ENCODE measurements at places on chromosomes 2 and 18. TPM values are rescaled to one million over a fixed set of nuclear protein-coding genes. Genes with fewer than 3 reads are reported as not detected.

DNA sequence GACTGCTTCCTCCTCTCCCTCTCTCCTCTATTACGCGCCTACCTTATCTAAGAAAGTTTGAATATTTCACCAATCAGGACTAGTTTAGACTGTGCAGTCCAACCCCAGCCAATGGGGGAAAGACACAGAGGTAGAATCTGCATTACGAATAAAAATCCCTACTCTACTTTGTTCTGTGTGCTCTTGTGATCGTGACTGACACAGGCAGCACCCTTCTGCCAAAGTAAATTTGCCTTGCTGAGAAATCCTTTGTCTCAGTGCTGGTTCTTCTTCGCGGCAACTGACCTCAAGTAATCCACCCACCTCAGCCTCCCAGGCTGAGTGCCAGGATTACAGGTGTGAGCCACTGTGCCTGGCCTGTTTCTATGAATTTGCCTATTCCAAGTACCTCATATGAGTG lies 8.6 kb upstream of the CDCA7 start:
- no peak for DNase-seq

GRCh38 chr2:121529439-121530211 lies 1.1 kb upstream of the RNU4ATAC start:
- DNase-seq, result no peak

The ACTR3 gene
- total RNA-seq, result 121 TPM

The DSG1 gene
- total RNA-seq, result not detected

Measured in CD8-positive, alpha-beta T cell (primary cell).